ENCODE measurements at places on chromosomes 4 and X.

- DNase-seq, result no peak
Observed at GRCh38 chr4:73006286-73006990, 63.1 kb downstream of the COX18 start.

DNA sequence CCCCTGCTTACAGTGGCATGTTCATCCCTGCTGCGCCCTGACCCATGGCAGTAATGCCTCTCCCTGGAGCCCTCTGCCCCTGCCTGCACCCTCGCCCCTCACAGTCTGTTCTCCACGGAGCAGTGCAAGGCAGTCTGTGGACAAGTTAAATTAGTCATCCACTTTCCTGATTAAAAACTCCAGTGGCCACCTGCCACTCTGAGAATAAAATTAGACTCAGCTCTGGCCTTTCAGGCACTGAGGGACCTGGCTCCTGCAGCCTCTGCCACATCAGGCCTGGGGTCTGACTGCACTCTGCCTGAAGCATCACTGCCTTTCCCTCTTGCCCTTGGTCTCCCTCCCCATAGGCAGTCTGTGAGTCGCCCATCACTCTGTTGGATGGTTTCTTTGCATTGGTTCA is 53.6 kb downstream of the GRK4 start:
- DNase-seq, result no peak

DNA sequence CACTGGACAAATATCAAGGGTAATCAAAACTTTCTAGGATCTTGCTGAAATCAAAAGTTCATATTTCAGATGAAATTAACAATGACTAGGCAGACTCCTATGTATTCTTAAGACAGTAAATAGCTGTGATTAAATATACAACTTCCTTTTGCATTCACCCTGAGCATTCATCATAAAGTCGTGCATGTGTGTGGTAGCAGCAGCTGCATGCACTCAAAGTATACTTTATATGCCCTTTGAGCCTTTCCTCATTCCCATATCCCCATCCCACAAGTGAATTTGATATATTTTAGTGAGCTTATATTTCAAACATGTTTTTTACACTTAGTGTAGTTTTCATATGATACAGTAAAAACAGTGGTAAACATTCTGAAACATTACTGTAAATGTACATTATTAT is 959.0 kb downstream of the C4orf33 start:
- no peak for DNase-seq

GRCh38 chr4:29304595-29304994 is 1415.6 kb upstream of the PCDH7 start:
- DNase-seq, result no peak

GRCh38 chr4:104524591-104524990 is 29.9 kb upstream of the CXXC4 start:
- DNase-seq, result no peak

DNA sequence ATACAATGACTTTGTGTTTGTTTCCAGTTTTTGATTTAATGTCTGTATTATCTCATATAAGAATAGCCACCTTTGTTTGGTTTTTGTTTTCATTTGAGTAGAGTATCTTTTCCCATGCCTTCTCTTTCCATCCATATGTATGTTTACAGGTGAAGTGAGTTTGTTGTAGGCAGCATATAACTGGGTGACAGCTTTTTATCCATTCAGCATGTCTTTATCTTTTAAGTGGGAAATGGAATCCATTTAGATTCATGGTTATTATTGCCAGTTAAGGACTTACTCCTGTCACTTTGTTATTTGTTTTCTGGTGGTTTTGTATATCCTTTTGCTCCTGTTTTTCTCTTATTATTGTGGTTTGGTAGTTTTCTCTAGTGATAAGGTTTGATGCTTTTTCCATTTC is 34.3 kb downstream of the SCLT1 start:
- DNase-seq, result no peak

- DNase-seq, result no peak
Observed at GRCh38 chr4:130722361-130722760, 1626.4 kb downstream of the C4orf33 start.
